ENCODE measurements at places on chromosomes 1 and 21. TPM values are rescaled to one million over a fixed set of nuclear protein-coding genes. Genes with fewer than 3 reads are reported as not detected.

DNA sequence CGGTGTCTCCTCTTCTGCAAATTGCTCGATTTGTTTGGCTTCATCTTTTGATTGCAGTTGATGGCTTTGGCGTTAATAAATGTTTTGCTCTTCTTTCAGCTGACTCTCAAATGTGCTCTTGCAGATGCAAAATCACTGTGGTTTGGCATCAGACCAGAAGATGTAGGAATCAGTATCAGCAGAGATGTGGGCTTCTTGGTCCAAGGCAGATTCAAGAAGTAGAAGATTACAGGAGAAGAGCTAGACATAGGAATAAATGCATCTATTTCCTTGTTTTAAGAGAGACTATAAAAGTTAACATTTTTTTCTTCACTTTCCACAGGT is 59.8 kb upstream of the BACH1 start:
- DNase-seq, result no peak

GRCh38 chr1:10117132-10117531 is 84.4 kb downstream of the UBE4B start:
- no peak for DNase-seq

Gene C8B
- total RNA-seq, result not detected

DNA sequence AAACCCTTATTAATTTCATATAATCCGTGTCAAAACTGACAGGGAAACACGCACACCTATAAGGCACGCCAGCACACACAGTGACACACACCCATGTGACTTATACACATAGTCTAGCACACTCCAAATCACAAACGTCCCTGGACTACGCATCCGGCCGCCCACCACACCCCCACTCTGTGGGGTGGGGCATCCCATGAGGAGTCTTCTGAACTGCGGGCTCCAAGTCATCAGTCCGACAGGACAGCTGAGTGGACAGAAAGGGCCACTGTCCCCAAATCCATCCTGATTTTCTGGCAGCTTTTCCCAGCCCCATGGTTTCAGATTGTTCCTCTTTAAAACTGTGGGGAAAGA is 829 bp downstream of the PEA15 start:
- DNase-seq, result peak; percentile 41

- DNase-seq, result no peak
Measured at GRCh38 chr1:24786191-24786590, 40.9 kb downstream of the CLIC4 start.

GRCh38 chr1:109840011-109840629 is 70.5 kb upstream of the CSF1 start:
- no peak for DNase-seq

All from colonic mucosa (tissue), 4 donors.